ENCODE measurements at places on chromosomes 7 and 10.
A peak's percentile ranks its signal among the peaks of the same experiment; 100 is the strongest.

DNA sequence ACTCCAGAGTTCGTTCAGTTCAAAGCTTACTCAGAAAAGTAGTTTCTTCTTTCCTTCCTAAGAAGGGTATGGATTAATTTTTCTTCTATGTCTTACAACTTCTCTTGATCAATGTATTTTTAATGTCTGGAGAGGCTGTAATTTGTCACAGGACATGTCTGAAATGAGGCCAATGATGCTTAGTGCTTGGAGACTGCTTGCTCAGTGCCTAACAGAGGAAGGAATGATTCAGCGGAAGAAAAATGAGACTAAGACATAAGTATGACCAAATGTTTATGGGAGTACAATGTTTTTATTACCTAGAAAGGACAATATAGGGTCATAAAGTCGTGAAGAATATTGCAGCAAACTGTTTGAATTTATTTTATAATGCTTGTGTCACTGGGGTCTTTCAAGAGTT lies 43.3 kb downstream of the GPR37 start:
- DNase-seq = no peak

- no peak for DNase-seq
Observed at GRCh38 chr7:115600207-115600606, 430.4 kb downstream of the TFEC start.

DNA sequence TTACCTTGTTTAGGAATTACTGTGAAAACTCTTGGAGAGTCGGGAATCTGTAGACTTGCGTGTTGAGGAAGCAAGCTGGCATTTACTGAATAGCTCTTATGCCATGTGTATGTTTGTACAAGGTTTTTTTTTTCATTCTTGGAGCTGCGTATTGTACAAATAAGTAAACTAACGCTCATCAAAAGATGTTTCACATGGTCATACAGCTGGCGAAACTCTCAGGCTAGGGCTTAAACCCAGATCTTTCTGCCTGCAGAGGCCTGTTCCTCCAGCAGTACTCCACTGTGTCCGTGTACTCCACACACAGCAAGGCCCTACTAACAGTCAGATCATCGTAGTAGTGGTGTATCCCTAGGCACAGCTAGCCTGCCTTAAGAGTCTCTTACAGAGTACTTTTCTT lies 7.4 kb downstream of the EDRF1 start:
- no peak for DNase-seq

DNA sequence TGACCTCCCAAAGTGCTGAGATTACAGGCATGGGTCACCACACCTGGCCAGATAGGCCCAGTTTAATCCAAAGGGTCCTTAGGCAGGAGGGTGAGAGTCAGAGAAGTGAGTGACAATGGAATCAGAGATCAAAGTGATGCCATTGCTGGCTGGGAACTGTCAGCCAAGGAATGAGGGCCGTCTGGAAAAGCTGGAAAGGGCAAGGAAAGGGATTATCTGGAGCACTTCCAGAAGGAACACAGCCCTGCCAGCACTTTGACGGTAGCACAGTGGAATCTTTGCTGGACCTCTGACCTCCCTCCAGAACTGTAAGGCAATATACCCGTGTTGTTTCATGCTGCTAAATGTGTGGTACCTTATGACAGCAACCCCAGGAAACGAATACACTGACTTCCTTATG lies 11.3 kb upstream of the TAS2R40 start:
- no peak for DNase-seq

DNA sequence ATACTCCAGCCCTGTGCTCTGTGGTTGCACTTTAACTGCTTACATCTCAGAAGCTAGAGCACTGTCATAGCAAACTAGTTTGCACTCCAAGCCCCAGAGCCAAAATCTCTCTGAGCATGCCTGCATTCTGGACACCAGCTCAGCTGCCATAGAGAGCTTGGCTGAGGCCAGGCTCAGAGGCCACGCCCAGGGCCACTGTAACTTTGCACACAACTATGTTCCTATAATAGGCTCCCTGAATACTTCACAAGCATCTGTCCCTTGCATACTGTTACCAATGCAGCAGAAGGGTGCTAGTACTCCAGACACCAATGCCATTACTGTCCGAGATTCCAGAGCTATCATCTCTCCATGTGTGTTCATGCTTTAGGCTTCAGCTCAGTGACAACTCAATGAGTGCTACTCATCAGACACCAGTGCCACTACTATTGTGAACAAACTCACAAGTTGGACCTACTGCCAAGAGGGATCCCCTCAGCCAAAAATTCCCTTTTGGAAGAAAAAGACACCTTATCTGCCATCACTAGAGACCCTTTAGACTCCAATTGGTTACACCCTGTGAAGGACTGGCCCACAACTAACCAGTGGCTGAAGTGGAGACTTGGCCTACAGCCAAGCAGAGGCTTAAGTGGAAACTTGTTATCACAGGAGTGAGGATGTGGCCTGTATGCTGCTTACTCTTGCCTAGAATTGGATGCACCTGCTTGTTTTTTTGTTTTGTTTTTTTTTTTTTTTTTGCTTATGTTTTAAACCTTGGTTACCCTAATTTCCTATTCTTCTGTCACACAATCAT lies 211.6 kb upstream of the MAGI2 start:
- DNase-seq = peak; percentile 30

GRCh38 chr10:72308320-72308987 lies 34.7 kb downstream of the DDIT4 start:
- peak; percentile 91 for DNase-seq

DNA sequence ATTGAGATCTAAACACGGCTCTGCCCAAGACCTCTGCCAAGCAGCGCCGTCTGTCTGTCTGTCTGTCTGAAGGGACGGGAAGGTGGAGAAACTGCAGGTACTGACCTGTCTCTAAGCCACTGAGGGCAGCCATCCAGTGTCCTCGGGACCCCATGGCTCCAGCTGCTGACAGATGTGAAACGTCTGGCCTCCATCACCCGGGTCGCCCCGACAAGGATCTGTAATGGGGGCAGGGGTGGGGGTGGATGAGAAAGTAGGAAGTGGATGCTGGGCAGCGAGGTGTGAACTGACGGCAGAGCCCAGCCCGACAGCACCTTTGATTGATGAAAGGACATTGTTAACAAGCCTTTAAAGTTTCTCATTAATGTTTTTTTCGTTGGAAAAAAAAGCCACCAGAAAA lies 193.1 kb downstream of the EBF3 start:
- DNase-seq = no peak

GRCh38 chr10:102523250-102524029 lies 19.7 kb downstream of the SUFU start:
- DNase-seq = no peak

DNA sequence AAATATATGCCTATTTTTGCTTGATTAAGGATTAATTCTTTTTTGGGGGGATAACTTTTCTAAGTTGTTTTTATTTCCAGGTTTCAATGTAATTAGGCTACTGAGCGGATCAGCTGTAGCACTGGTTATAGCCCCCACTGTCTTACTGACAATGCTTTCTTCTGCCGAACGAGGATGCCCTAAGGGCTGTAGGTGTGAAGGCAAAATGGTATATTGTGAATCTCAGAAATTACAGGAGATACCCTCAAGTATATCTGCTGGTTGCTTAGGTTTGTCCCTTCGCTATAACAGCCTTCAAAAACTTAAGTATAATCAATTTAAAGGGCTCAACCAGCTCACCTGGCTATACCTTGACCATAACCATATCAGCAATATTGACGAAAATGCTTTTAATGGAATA lies 1.0 kb downstream of the LRRTM3 start:
- DNase-seq = no peak

DNA sequence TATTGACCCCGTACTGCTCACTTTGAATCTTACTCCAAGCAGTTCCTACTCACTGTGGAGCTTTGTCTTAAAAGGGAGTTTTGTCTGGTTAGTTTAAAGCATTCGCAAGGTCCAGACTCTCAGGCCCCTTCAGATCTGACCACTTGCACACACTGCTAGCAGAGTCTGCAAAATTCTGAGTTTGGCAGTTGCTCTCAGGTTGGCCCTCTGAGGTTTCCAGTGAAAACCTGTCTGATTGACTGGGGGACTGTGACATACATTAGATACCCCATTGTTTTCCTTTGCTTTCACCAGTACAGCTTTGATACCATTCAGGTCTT lies 149.2 kb downstream of the XPNPEP1 start:
- no peak for DNase-seq

GRCh38 chr10:122504610-122504950 lies 43.2 kb downstream of the HTRA1 start:
- DNase-seq = no peak

GRCh38 chr10:55476129-55476528 lies 675.1 kb upstream of the PCDH15 start:
- DNase-seq = no peak

- no peak for DNase-seq
Observed at GRCh38 chr7:35253460-35253709, 515 bp downstream of the TBX20 start.

- no peak for DNase-seq
Observed at GRCh38 chr7:52352013-52352981, 683.1 kb upstream of the POM121L12 start.

GRCh38 chr7:2928613-2929311 lies 84.7 kb upstream of the GNA12 start:
- DNase-seq = no peak

GRCh38 chr7:51141451-51142003 lies 175.1 kb downstream of the COBL start:
- peak; percentile 13 for DNase-seq

DNA sequence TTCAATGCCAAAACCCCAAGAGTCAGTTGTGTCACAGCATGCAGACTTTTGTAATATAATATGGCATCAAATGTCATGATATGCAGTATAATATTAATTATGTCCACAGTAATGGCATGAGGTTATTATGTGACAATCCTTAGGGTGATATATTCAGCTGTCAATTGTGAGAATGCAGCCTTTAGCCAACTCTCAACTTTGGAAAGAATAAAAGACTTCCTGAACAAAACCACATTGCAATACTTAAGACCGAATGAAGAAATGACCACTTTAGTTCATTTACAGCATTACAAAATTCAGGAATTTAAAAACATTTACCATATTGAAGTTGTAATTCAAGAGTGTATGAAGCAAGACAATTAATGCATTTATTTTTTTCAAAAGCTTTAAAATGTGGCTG lies 45.4 kb downstream of the CPVL start:
- no peak for DNase-seq

DNA sequence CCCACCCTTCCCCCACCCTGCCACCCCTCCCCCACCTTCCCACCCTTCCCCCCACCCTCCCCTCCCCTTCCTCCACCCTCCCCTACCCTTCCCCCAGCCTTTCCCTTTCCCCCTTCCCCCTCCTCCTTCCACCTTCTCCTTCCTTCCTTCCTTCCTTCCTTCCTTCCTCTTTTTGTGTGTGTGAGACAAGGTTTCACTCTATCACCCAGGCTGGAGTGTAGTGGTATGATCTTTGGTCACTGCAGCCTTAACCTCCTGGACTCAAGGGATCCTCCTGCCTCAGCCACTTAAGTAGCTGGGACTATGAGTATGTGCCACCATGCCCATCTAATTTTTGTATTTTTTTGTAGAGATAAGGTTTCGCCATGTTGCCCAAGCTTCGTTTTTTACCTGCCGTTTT lies 35.2 kb downstream of the CYP17A1 start:
- DNase-seq = no peak

- DNase-seq = no peak
Observed at GRCh38 chr10:109886781-109887140, 36.5 kb downstream of the XPNPEP1 start.

DNA sequence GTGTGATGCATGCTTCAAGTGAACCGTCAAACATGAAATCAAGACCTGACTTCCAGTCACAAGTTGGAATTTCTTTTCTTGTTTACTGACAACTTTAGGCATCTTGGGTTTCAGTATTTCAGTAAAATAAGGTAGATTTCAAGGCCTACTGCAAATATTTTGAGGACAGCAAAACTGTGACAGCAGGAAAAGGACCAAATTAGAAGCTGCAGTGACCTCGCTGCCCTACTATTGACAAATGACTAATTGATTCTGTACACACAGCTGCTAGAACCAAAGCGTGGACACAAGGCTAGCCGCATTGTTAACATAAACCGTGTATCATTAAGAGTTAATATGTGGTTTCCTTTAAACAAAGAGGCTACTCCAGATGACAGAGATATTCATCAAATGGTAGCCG lies 105.7 kb upstream of the SEC61G start:
- no peak for DNase-seq

DNA sequence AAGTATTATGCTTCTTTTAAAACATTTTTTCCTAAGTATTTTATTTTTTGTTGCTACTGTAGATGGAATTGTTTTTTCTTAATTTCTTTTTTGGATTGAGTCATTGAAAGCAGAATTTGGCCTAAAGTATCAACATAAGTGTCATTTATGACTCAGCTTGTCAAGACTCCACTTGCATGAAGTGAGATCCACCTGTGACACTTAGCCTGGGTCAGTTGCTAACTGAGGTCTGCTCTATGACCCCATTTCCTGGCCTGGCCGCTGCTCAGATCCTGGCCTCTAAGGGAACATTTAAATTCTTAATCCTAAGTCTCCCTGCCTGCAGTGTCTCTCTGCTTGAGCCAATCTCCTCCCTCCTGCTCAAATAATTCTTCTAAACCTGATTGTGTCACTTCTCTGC lies 35.5 kb downstream of the TMEM270 start:
- DNase-seq = no peak

DNA sequence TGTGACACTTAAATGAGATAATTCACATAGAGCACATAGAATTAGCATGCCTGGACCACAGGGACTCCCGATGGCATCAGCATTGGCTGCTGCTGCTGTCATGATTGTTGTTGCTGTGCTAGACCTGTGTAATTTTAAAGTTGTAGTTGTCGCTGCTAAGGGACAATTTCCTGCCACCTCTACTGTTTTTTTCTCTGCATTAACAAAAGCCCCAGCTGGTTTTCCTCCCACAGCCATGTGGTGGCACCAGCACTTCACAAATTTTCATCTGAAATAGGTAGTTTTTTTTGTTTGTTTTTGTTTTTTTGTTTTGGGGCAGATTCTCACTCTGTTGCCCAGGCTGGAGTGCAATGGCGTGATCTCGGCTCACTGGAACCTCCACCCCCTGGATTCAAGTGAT lies 25.4 kb upstream of the PRXL2A start:
- DNase-seq = peak; percentile 65

GRCh38 chr7:28149291-28150101 lies 31.1 kb downstream of the JAZF1 start:
- no peak for DNase-seq

- DNase-seq = no peak
Observed at GRCh38 chr10:690372-691161, 1.1 kb upstream of the DIP2C start.

DNA sequence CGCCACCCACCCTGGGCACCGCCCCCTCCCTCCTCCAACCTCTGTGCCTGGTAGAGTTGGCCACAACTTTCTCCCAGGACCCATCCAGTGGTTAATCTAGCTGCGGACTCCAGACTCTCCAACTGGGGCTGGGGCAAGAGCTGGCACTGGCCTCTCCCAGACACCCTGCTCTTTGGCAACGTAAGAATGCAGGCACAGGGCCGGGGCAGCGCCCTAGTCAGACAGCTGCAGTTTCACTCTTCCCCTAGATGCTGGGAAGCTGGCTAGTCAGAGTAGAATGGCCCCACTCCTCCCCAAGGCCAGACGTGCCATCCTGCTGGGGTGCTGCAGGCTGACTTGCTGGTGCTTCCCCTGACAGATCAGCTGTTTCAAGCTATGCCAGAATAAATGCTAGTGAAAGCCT lies 22.1 kb downstream of the HSPA12A start:
- DNase-seq = no peak

Measured in erythroblast (primary cell).